ENCODE measurements at places on chromosomes 11 and 22.

DNA sequence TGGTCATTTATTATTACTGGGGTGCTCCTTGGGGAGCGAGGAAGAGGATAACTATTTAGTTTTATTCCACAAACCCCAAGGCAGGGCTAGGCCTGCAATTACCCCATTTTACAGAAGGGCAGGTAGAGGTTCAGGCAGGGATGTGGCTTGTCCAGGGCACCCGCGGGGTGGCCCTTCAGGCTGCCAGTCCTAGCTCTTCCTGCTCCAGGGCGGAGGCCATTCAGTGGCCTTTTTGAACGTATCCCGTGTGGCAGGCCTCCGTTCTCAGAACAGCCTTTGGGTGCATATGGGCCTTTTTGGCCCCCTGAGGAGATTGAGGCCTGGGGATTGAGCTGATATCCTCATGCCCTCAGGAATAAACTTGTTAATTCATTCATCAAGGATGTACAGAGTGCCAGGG is 66.2 kb downstream of the MPPED1 start:
- DNase-seq, result no peak

GRCh38 chr22:45083659-45084305 is 74.0 kb upstream of the PHF21B start:
- DNase-seq, result no peak

GRCh38 chr11:65474864-65475263 is 24.0 kb upstream of the MALAT1 start:
- DNase-seq, result no peak

- no peak for DNase-seq
These were observed 16.8 kb downstream of the POU2F3 start for GRCh38 chr11:120256779-120257178.

DNA sequence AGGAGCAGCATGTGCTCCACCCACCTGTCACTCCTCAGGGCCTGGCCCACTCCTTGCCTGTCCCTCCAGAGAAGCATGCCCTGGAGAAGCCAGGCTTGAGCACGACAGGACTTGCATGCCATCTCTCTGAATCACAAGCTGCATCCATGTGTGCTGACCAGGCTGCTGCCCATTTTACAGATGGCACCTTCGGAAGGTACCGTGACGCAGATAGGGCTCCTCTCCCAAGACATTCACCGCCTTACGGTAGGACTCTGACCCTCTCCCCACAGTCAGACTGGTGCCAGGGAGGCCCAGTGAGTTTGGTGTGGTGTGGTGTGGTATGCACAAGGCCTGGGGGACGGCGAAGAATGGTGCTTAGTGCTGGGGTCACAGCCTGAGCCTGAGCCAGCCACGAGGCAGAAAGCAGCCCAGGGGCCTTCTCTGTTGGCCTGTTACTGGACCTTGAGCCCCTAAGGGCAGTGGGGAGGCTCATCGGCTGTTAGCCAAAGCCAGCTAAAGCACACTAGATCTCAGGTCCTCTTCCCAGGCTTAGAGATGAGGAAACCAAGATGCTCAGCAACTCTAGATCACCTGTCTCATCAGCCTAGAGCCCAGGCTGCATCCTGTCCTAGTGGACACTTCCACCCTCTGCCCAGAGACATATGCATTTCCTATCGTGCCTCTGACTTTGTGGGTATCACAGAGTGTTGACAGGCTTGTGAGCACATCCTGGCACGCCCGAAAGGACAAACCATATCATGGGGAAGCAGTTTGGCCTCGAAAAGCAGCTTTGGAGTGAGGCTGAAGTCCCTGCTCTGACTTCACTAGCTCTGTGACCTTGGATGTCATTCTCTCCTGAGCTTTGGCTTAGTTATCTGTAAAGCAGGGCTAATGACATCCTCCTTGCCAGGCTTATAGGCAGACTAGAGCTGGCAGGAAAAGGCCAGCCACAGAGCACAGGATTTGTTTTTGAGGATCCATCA is 17.8 kb downstream of the CYB5R2 start:
- no peak for DNase-seq

GRCh38 chr22:34111210-34111824 is 191.0 kb upstream of the LARGE1 start:
- DNase-seq, result no peak

DNA sequence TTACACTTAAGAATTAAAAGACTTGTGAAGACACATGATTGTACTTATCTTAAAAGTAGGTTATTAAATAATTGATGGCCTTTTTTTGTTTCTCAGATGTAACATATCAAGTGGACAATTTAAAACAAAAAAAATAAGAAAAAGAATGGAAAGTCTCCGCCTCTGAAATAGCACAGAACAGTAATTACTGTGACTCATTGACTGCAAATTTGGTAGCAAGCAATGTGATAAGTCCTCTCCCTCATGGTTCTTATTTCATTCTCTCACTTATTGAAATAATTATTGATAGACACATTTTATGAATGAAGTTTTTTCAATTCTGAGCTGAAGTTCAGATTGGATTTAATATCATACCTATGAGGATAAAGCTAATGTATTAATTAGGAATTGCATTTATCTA is 717.9 kb upstream of the LUZP2 start:
- DNase-seq, result no peak

DNA sequence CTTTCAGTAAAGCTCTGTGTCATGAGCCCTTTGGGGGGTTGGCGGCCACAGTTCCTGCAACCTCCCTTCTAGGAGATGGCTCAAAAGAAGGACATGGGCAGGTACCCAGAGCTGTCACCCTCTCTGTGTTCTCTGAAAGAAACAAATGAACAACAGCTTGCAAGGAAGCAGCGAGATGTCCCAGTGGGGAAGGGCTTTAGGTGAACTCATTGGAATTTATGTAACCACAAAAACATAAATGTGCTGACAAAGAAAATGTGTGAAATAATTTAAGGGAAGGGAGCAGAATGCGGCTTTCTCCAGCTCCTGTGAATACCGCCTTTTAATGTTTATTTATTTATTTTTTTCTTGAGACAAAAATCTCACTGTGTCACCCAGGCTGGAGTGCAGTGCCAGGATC is 3.3 kb downstream of the PARVG start:
- DNase-seq, result no peak

- DNase-seq, result no peak
These were observed 30.5 kb downstream of the CDPF1 start for GRCh38 chr22:46219636-46220035.

GRCh38 chr11:128422576-128423370 is 164.6 kb downstream of the ETS1 start:
- DNase-seq, result peak; percentile 80

GRCh38 chr22:33018232-33018864 is 39.8 kb downstream of the SYN3 start:
- no peak for DNase-seq

GRCh38 chr11:12556155-12556554 is 118.1 kb upstream of the TEAD1 start:
- no peak for DNase-seq

DNA sequence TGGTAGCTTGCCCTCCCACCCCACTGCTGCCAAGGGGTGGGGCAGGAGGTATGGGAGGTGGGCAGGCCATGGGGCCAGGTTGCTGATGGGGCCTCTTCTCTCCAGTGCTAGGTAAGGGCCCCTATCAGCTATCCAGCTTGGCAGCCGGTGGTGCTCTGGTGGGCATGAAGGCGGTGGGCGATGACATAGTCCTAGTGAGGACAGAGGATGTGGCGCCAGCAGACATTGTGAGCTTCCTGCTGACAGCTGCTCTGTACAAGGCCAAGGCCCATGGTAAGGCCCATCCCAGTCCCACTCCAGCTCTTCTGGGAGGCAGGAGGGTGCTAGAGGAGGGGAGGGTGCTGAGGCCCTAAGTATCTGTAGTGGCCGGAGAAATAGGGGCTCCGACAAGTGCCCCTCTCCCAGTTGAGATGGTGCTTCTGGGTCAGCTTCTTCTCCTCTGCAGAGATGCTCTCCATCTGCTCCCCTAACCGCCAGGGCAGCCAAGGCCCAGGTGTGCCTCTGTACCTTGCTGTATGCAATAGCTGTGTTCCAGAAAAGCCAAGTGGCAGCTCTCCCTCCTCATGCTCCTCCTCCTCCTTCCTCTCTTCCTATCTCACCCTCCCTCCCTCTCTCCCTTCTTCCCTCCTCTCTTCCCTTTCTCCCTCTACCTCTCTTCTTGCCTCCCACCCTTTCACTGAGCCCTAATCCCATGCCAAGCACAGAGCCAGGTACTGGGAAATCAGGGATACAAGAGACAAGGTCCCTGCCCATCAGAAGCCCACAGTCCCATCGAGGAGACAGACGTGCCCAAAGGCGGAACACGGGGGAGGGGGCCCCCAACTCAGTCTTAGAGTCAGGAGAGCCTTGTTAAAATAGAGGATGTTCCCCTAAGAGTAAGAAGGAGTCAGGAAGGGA is 55.3 kb downstream of the OTOG start:
- no peak for DNase-seq

DNA sequence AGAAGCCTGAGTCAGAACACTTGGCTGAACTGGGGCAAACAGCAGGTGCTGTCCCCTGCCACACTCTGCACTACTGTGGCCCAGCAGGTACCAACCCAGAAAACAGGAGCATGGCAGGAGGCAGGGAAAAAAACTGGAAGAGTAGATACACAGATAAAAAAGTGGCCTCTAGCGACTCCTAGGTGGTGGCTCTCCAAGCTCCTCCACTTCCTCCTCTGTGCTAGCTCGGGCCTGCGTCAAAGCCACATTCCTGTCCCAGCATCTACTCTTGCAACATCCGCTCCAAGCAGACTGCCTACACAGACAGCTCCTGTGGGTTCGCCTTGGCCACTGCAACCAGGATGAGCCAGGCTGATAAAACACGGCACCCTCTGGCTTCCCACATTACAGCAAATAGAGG is 6.9 kb downstream of the OR8B12 start:
- no peak for DNase-seq

- no peak for DNase-seq
These were observed 214.7 kb downstream of the OR4C45 start for GRCh38 chr11:50247309-50247874.

- DNase-seq, result no peak
These were observed 251.9 kb downstream of the ST3GAL4 start for GRCh38 chr11:126607374-126607773.

DNA sequence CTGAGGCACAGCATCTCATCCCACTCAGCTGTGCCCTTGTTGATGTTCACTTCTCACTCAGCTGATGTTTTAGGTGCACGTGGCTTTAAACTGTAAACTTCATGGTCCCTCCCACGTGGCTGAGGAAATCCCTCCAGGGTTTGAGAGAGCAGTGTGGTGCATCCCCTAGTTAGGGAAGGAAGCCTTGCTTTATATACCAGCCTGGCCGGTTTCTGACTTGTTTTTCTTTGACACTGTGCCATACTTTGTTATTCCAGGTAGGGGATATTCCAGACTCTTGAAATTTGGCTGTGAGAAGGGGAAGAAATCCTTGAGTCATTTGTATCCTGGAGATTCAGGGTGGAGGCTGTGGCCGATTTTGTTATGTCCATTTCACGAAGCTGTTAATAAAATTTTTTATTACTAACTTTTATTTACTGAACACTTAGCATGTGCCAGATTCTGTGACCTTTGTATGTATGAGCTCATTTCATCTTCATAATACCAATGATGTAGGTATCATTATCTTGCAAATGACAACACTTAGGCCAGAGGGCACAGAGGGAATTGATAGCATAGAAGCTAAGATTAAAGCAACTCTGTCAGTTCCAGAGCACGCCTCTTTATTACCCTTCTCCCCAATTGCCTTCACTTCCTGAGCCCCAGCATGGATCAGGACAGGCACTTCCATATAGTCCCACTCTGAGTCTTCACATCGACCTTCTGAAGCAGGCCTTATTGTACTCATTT is 116.6 kb downstream of the NAV2 start:
- DNase-seq, result no peak

- DNase-seq, result no peak
These were observed 50.2 kb upstream of the PICALM start for GRCh38 chr11:86119077-86119476.

GRCh38 chr22:35728639-35729308 is 11.1 kb downstream of the APOL5 start:
- no peak for DNase-seq

GRCh38 chr11:92867913-92868619 is 101.4 kb upstream of the MTNR1B start:
- DNase-seq, result no peak

- DNase-seq, result no peak
These were observed 2.4 kb downstream of the ATF4 start for GRCh38 chr22:39522567-39523300.

DNA sequence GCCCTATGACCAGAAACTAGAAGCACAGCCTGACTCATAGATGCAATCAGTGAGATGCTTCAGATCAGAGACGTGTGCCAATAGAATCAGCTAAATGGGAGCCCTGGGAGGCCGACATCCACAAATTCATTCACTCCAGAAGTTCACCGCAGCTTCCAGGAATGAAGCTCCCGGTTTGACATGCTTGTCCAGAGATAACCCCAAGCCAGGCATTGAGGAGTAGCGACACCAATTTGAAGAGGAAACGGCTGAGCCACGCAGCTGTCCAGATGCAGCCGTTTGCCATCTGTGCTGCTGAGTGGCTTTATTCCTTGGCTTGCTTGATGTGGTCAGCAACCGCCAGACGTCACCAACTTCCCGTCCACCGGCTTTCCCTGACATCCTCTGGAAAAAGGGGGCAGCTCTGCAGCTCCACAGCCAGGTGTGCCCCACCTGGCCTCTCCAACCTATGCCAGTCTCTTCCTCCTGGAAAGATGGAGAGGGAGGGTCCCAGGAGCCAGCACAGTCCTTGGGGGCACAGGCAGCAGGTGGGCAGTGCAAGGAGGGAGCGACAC is 123.9 kb upstream of the OPCML start:
- no peak for DNase-seq
